Lower lobe of right lung (tissue), 2 donors: ENCODE measurements at places on chromosomes 13 and 19. TPM values are rescaled to one million over a fixed set of nuclear protein-coding genes. Genes with fewer than 3 reads are reported as not detected.
A peak's percentile ranks its signal among the peaks of the same experiment; 100 is the strongest.

Gene SLC10A2
- not detected for total RNA-seq

Gene IGSF23
- total RNA-seq: not detected

Gene CEBPA
- 75.1 TPM for total RNA-seq

Gene LGALS7B
- not detected for total RNA-seq

Gene SGCG
- 3.2 TPM for total RNA-seq

Gene MTMR6
- total RNA-seq: 19.8 TPM

Gene TMEM145
- total RNA-seq: not detected

GRCh38 chr19:42816894-42817293 is 51.4 kb upstream of the PSG8 start:
- DNase-seq: no peak
- H3K27ac ChIP-seq: no peak overlapping the region
- no peaks in the 10 kb centered on the region for H3K27me3 ChIP-seq
- H3K36me3 ChIP-seq: no peaks in the 10 kb centered on the region

- H3K4me1 ChIP-seq: peaks cover 12% of the 10 kb centered on the region
- H3K4me3 ChIP-seq: no peak overlapping the region
- DNase-seq: no peak
- no peaks in the 10 kb centered on the region for H3K27me3 ChIP-seq
Observed at GRCh38 chr13:50677258-50677657, 166.2 kb downstream of the DLEU7 start.

GRCh38 chr19:48696353-48697010 is 711 bp downstream of the FUT2 start:
- peak overlapping the region; percentile 41 for H3K4me3 ChIP-seq
- H3K27ac ChIP-seq: peak overlapping the region; percentile 46
- peaks cover 9% of the 10 kb centered on the region for H3K4me1 ChIP-seq
- DNase-seq: no peak

GRCh38 chr13:40792284-40793051 is 3.1 kb downstream of the SLC25A15 start:
- peaks cover 6% of the 10 kb centered on the region for H3K4me1 ChIP-seq
- DNase-seq: no peak
- no peak overlapping the region for H3K27ac ChIP-seq
- no peaks in the 10 kb centered on the region for H3K27me3 ChIP-seq

- H3K36me3 ChIP-seq: no peaks in the 10 kb centered on the region
- no peak overlapping the region for H3K27ac ChIP-seq
- no peak for DNase-seq
- no peak overlapping the region for H3K4me3 ChIP-seq
- H3K4me1 ChIP-seq: no peaks in the 10 kb centered on the region
Observed at GRCh38 chr13:38758277-38758676, 71.4 kb downstream of the FREM2 start.

DNA sequence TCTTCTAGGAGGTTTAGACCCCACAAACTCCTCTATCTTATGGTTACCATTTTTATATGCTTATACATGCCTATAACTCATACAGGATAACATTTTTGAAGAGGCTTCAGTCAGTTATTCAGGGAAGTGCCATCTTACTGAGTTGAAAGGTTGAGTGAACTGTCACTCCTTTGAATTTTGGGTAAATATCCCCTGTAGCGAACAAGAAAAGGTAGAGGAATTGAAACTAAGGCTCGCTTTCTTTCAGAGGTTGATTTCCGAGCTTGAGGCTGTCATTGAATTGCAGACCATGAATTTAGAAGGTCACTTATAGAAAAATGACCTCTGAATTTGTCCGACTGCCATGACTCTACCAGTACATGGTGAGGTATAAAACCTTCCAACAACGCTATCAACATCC is 35.1 kb downstream of the MICU2 start:
- H3K4me3 ChIP-seq: no peak overlapping the region
- H3K27ac ChIP-seq: no peak overlapping the region
- H3K36me3 ChIP-seq: peaks cover 24% of the 10 kb centered on the region

DNA sequence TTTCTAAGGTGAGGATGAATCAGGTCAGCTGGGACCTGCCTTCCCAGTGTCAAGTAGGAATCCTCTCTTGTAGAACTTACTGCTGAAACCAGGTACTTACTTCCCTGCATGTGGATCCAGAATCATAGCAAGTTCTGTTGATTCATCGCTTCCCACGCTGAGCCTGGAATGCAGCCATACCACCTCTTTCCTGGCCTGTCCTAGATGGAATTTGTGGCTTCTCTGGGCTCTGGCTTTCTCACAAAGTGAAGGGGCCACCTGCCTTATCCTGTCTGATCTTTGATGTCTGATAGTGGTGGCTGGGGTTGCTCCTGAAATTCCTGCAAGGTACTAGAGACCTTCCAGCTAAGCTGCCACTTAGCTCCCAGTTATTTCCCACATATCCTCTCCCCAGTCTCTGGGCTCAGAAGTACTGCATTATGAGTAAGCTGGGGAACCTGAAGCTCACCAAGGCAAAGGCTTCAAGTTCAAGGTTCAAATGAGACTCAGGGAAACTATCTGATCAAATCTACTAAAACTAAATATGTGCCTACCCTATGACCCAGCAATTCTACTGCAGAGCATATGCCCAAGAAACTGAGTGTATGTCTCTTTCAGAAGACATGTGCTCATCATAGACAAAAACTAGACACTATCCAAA is 103.5 kb downstream of the SUCLA2 start:
- no peaks in the 10 kb centered on the region for H3K27me3 ChIP-seq
- no peaks in the 10 kb centered on the region for H3K4me1 ChIP-seq
- H3K36me3 ChIP-seq: no peaks in the 10 kb centered on the region
- H3K27ac ChIP-seq: no peak overlapping the region

DNA sequence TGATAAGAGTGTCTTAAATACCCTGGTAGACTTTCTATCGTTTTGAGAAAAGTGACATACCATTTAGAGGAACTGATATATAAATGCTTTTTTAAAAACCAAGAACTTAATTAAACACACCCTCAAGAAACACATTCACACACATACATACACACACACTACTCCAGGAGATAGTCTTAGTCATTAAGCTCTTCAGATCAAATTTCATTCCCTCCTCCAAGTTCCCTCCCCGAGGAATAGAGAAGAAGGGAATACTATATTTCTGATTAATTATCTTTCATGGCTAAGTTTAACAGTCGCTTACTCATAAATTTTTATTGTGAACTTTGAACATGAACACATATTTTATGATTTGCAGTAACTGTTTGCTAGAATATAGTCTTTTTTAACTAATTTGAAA is 1109.5 kb downstream of the SLITRK1 start:
- H3K4me1 ChIP-seq: no peaks in the 10 kb centered on the region
- H3K4me3 ChIP-seq: no peak overlapping the region
- no peaks in the 10 kb centered on the region for H3K36me3 ChIP-seq
- no peak overlapping the region for H3K27ac ChIP-seq
- no peaks in the 10 kb centered on the region for H3K27me3 ChIP-seq

DNA sequence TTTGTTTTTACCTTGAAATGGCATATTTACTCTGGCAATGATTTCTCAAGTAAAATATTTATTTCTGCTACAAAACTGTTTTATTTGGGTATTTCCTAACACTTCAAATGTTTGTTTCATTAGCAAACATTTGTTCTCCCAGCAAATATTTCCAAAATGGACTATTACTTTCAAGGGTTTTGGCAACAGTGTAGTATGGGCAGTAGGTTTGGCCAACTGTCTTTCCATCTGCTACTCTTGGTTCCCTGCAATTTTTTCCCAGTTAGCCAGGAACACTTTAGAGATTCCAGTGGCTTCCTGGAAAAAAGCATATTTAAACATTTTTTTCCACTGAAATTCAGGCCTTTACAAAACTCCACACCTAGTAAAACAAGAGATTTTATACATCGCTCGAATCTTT is 466.6 kb downstream of the SLITRK6 start:
- no peak for DNase-seq
- no peak overlapping the region for H3K4me3 ChIP-seq
- H3K4me1 ChIP-seq: no peaks in the 10 kb centered on the region
- H3K36me3 ChIP-seq: no peaks in the 10 kb centered on the region

DNA sequence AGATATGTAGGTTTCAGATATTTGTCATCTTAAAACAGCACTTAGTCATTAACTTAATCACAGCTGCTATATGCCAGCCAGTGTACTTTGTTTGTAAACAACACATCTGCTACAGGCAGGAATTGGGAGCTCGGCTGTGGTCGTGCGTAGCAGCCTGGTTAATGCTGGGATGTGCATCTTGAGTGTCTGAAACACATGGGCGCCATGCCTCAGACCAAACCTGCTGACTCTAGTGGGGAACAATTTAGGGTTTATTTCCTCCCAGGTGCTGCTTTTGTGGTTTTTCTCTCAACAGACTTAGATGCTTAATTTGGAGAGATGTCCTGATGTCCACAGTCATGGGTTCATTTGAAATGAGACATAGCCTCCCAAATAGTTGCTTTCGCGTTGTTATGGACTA is 238.5 kb upstream of the TMTC4 start:
- H3K4me1 ChIP-seq: no peaks in the 10 kb centered on the region
- no peak overlapping the region for H3K27ac ChIP-seq
- H3K36me3 ChIP-seq: no peaks in the 10 kb centered on the region
- H3K27me3 ChIP-seq: no peaks in the 10 kb centered on the region
- DNase-seq: no peak

- H3K27me3 ChIP-seq: no peaks in the 10 kb centered on the region
- peaks cover 59% of the 10 kb centered on the region for H3K4me1 ChIP-seq
- H3K27ac ChIP-seq: peak overlapping the region; percentile 36
Observed at GRCh38 chr19:13169769-13170168, 19.6 kb downstream of the IER2 start.

DNA sequence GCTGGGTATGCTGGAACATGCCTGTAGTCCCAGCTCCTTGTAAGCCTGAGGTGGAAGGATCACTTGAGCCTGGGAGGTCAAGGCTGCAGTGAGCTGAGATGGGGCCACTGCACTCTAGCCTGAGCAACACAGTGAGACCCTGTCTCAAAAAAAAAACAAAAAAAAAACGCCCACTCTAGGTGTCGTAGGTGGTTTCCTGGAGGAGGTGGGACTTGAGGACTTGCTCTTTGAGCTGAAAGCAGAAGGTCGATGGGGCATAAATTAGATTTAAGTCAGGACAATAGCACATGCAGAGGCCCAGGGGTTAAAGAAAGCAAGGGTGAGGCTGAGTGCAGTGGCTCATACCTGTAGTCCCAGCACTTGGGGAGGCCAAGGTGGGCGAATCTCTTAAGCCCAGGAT is 12.9 kb upstream of the ILF3 start:
- H3K27ac ChIP-seq: no peak overlapping the region
- H3K4me3 ChIP-seq: no peak overlapping the region
- DNase-seq: no peak
- no peaks in the 10 kb centered on the region for H3K27me3 ChIP-seq

DNA sequence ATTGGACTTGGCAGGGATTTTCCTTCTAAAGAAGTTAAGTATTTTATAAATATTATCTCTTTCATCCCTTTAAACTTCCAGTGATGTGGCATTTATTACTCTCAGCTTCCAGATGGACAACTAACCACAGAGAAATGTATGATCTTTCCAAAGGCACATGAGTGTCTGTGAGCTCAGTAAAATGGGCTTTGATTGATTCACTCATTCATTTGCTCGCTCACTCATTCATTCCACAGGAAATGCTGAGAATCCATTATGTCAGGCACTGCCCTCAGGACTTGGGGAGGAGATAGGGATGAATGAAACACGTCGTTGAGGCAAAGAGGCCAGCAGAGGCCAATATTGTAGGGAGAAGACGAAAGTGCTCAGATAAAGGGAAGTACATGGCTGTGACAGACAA is 359.3 kb downstream of the EFNB2 start:
- no peaks in the 10 kb centered on the region for H3K4me1 ChIP-seq
- DNase-seq: no peak
- H3K36me3 ChIP-seq: no peaks in the 10 kb centered on the region
- H3K27me3 ChIP-seq: no peaks in the 10 kb centered on the region
- H3K4me3 ChIP-seq: no peak overlapping the region

- H3K4me3 ChIP-seq: no peak overlapping the region
- no peaks in the 10 kb centered on the region for H3K4me1 ChIP-seq
- H3K36me3 ChIP-seq: no peaks in the 10 kb centered on the region
- no peaks in the 10 kb centered on the region for H3K27me3 ChIP-seq
- no peak overlapping the region for H3K27ac ChIP-seq
Observed at GRCh38 chr13:33891196-33891742, 73.3 kb downstream of the RFC3 start.

DNA sequence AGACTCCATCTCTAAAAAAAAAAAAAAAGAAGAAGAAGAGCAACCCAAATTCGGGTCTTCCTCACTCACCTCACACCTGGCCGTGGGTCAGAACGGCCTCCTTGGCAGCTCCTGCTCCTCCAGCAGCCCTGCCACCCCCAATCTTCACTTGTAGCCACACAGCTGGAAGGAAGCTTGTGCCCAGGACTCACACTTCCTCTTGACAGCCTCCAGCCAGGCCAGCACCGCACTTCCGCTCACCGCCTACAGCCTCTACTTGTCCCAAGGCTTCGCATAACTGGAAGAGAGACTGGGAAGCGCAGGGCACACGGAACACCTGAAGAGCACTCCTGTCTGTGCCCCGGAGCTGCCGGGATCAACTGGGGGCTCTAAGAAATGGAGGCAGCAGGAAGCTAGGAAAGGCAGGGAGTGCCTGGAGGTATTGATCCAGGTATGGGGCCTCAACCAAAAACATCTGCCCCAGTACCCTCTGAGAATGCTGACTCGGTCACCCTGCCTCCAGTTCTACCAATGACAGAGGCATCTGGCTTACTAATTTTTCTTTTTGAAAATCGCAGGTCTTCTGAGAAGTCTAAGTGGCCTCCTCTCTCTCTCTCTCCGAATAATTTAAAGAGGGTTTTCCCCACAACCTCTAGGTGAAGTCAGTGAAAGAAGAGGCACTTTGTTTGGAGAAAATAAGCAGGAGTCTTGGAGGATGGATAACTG is 31.1 kb upstream of the ATP12A start:
- no peak overlapping the region for H3K4me3 ChIP-seq
- no peak for DNase-seq
- no peaks in the 10 kb centered on the region for H3K36me3 ChIP-seq
- H3K4me1 ChIP-seq: no peaks in the 10 kb centered on the region
- H3K27ac ChIP-seq: no peak overlapping the region
- no peaks in the 10 kb centered on the region for H3K27me3 ChIP-seq

GRCh38 chr19:41577833-41578232 is 1.9 kb downstream of the CEACAM21 start:
- no peaks in the 10 kb centered on the region for H3K27me3 ChIP-seq
- peak overlapping the region; percentile 8 for H3K4me3 ChIP-seq
- peaks cover 4% of the 10 kb centered on the region for H3K36me3 ChIP-seq

- no peaks in the 10 kb centered on the region for H3K27me3 ChIP-seq
- H3K36me3 ChIP-seq: peaks cover 65% of the 10 kb centered on the region
- DNase-seq: peak; percentile 80
- peak overlapping the region; percentile 56 for H3K27ac ChIP-seq
- H3K4me1 ChIP-seq: peaks cover 19% of the 10 kb centered on the region
Observed at GRCh38 chr19:4042731-4043082, 24.0 kb downstream of the ZBTB7A start.

- no peak overlapping the region for H3K4me3 ChIP-seq
- DNase-seq: no peak
- no peak overlapping the region for H3K27ac ChIP-seq
- no peaks in the 10 kb centered on the region for H3K27me3 ChIP-seq
Observed at GRCh38 chr13:29572575-29572974, 22.9 kb downstream of the SLC7A1 start.
